ENCODE measurements at places on chromosomes 12 and 14.

DNA sequence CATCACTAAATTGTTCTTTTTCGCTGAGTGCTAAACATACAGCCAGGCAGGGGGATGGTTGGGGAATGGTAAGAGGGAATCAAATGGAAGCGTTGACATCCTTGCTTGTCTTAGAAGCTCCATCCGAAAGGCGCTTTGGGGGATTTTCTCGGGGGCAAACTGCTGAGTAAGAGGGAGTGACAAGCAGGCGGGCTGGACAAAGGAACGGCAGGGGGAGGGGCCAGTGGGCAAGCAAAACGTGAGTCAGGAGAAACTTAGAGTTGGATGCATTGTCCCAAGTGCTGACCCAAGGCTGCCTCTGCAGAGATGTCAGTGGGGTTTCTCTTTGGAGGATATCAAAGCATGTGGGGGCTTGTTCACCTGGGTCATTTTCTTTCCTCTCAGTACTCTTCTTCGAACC, 480.5 kb downstream of the VRK1 start:
- no peak for DNase-seq

DNA sequence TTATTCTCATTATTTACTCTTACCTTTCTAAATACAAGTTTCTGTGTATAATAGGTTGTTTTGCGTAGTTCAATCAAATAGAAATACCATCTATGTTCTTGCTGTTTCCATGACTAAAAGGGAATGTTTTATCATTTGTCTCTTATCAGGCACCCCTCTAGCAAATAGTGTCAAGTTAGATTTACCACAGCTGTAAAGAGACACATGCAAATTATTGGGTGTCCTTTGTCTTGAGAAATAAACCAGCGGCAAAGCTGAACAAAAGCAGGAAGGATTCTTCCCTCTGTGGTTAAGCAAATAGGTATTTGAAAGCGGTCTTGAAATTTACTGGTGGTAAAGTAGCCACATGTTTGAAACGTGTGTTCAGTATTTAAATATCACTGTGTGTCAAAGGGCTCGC, 405.9 kb downstream of the TMTC2 start:
- no peak for DNase-seq

DNA sequence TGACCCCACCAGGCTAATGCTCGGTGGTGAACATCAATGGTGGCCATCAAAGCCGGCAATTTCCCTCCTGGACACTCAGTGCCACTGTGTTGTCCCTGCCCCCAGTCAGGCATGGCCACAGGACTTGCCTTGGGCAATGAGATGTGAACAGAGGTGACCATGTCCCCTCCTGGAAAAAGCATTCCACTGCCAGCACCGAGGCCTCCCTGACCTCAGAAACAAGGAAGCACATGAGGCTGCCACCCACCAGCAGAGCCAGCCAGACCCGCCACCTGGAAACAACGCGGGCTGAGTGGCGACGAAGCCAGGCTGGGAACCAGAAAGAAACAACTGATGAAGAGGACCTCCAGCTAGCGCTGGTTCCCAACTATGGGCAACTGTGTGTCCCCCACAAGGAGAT, 31.8 kb downstream of the ITPK1 start:
- no peak for DNase-seq

DNA sequence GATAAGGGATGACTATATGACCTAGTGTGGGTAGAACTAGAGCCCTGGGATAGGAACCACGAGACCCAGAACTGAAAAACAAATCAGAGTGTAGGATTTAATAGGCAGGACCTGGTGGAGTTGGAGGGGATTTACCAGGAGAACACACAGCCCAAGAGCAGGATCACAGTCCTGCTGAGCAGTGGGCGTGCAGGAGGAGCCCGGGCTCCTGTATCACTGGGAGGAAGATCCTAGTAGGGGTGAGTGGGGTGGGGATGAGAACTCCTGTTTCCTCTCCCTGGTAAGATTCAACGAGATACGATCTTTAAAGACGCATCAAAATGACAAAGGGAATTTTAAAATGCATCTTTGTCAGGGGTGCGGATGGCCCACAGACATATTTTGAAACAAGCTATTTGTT, 220.1 kb downstream of the GALC start:
- no peak for DNase-seq

DNA sequence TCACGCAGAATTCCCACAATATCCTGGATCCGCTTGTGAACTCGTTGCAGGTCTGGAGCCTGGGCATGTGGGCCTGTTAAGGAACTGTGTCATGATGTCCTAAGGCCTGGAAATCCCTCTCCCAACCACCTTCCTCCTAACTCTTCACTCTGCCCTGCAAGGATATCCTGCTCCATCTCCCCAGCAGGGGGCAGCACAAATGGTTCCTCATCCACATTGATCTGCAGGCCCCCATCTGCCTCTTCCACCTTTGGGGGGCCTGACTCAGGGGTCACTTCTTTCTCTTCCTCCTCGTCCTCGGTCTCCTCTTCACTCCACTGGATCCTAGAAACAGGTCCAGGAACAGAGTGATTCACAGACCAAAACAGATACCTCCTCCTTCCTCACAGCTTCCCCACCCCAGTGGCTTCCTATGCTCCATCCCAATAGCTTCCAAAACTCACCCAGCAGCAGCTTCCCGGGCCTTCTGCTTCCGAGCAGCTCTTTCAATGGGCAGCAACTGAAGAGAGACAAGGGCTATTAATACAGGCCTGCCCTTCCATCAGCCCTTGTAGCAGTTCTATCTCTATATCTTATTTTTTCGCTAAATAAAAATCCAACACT, 4.5 kb downstream of the NOP2 start:
- no peak for DNase-seq

- no peak for DNase-seq
These were observed 38.2 kb upstream of the TSPAN9 start for GRCh38 chr12:3038926-3039510.

GRCh38 chr14:93057586-93058280, 58.0 kb downstream of the ITPK1 start:
- DNase-seq: no peak

DNA sequence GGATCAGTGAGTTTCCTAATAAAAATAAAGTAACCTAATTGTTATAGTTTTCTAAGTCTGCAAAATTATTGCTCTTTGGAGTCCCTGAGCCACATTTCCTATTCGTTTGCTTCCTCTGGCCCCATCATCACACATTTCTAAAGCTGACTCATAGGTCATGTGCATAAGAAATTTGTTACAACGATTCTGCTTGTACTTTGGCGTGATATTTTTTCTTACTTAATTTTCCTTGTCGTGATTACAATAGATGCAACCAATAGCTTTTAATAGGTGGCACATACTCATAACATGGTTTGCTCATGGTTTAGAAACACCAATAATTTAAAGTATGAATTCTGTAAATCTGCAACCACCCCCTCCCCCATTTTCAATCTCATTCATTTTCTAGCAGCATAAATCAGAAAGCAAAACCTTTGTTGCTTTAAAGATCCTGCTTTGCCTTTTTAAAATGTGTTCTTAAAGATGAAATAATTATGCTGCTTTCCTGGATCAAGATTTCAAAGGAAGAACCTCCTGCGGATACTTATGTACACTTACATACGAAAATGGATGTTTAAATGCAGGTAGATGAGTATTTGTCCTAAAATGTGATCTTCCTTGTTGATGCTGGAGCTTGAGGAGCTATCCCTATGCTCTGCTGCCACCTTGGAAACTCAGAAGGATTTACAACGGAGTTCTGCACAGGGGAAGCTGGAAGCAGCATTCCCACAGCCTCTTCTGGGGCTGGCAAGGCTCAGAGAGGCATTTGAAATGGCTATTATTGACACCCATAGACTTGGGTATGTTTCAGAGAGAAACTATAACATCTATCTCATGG, 1.7 kb upstream of the FLRT2 start:
- DNase-seq: peak; percentile 43

- no peak for DNase-seq
These were observed 10.5 kb upstream of the PRMT5 start for GRCh38 chr14:22939684-22940083.

DNA sequence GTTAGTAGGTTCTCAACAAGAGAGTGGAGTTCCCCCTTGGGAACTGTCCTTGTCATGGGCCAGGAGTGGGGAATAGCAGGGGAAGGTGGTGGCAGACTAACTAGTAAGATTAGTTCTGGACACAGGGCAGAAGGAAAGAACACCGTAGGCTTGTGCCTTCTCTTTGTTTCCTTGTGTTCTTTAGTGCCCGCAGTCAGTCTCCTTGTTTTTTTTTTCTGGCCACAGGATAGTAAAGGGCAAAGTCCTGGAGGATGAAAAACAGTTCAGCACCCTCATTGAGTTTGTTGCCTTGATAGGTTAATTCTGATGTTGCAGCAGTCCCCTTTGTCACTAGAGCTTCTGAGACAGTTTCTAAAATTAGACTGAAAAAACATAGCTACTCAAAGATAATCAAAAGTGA, 8.4 kb downstream of the PEX5 start:
- DNase-seq: no peak

DNA sequence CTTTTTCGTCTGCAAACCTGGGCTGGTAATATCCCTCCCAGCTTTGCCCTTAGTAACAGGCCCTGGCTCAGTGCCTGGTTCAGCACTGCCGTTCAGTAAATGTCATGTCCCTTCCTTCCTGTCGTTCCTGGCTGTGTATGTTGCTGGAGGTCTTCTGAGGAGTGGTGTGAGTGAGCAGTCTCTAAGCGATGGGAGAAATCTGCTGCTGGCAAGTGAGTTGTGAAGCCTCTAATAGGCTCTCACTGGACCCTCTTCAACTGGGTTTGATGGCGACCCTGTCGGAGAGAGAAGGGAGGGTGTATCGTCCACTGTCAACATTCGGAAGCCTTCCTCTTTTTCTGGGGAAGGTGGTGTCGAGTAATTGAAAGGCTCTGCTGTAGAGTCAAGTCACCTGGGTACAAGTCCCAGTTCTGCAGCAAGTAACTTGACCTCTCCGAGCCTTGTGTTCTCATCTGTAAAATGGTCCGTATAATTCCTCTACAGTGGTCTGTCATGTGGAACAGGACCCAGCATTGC, 62.8 kb downstream of the HRK start:
- peak; percentile 47 for DNase-seq

DNA sequence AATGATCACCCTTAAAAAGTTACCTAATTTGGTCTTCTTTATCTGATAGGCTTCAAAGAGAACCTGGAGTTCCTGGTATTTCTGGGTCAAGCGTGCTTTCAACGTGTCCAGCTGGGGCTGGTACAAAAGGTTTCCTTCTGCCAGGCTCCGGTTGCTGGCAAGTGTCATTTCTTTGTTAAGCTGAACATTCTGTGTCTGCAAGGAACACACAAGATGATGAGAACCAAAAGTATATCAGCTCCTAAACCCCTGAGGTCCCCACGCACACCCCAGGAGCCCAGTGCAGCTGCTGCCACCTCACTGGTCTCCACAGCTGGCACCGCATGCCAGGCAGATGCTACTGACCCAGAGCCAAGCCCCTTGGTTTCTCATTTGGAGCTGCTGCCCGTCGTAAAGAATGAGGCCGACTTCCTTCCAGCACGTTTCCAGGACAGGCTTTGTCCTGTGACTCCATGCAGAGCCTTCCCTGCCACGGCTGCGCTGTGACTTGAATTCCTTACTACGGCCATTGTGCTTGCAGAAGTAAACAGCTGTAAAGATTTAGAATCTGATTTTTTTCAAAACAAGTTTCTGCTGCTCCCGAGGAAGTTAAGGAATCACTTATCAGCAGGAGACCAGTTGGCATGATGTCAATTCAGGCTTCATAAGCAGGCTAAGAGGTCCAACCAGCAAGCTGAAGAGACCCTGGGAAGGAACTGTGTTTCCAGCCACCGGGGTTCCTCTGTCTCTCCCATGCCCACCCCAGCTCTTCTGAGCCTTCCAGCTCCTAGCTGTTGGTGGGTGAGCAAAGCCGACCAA, 24.9 kb downstream of the VPS37B start:
- DNase-seq: peak; percentile 74

GRCh38 chr12:20410734-20411133, 42.4 kb downstream of the PDE3A start:
- no peak for DNase-seq

GRCh38 chr14:34628681-34629135, 1.2 kb downstream of the SNX6 start:
- peak; percentile 18 for DNase-seq

DNA sequence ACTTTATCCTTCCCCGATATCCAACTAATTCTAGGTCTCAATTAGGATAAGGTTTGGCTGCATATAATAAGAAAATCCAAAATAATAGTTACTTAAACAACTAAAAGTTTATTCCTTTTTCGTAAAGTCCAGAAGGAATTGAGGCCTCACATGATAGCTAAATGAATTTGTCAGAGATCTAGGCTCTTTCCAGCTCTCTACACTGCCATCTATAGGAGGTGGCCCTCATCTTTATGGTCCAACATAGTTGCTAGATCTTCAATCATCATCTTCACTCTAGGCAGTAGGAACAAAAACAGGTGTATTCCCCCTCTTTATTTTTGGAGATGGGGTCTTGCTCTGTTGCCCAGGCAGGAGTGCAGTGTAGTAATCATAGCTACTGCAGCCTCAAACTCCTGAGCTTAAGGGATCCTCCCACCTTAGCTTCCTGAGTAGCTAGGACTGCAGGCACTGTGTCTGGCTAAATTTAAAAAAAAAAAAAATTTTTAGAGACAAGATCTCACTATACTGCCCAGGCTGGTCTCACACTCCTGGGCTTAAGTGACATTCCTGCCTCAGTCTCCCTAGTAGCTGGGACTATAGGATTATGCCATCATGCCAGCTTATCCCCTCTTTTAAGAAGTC, 46.5 kb upstream of the SAV1 start:
- peak; percentile 22 for DNase-seq

GRCh38 chr12:57401165-57401564, 29.7 kb downstream of the R3HDM2 start:
- DNase-seq: no peak

DNA sequence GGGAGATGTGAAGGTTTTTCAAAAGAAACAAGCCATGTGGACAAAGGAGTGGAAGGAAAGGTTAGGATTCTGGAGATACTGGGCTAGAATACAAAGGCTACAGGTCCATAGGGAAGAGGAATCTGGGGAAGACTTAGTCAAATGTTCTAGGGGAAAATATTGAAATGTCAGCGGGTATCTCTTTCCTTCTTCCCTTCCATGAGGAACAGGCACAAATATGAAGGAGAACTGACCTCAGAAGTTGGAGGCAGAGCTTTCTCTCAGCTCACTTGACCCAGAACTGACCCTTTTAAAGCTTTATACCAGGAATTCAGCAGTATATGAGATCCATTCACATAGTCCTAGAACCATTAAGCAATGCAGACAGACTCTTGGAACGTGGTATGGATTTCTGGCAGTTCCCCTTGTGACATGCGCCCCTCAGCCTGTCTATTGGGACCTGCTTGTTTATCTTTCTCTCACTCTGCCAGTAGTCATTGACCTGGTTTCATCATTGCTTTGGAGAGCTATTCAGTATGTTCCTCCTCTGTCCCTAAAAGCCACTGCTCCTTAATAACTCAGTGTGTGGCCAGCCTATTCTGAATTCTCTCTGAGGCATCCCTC, 43.0 kb upstream of the GSG1 start:
- DNase-seq: peak; percentile 59
